ENCODE measurements at places on chromosomes 2 and 18.

GRCh38 chr2:240928476-240929363 is 22.6 kb downstream of the CROCC2 start:
- no peak for DNase-seq

DNA sequence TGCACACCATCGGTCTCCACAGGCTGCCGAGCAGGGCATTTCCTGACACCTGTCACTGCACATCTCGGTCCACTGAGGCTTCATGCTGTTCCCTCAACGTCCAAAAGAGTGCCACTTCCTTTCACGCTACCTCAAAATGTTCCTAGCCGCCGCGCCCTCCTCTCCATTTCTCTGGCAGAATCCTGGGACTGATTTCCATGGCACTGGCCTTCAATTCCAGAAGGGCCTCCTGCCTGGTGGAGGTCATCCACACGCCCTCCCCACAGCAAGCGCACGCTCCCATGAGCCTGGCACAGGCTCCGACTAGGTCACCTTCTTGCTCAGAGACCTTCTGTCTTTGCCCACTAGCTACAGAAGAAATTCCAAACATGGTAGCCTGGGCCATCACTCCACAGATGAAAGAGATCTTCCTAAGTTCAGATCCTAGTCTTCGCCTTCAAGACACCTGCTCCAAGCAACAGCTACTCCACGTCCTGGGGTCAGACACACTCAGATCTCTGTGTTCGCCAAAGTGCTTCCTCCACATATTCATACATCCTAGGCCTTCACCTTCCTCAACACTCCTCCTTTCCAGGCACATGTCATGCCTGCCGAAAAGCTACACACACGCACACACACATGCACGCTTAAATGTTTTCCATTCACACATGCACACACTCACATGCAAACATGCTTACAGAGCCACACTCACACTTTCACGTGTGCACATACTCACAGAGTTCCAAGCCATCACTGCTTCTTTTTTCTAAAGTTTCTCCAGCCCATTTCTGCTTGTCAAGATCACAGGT is 94.0 kb downstream of the PXDN start:
- no peak for DNase-seq

DNA sequence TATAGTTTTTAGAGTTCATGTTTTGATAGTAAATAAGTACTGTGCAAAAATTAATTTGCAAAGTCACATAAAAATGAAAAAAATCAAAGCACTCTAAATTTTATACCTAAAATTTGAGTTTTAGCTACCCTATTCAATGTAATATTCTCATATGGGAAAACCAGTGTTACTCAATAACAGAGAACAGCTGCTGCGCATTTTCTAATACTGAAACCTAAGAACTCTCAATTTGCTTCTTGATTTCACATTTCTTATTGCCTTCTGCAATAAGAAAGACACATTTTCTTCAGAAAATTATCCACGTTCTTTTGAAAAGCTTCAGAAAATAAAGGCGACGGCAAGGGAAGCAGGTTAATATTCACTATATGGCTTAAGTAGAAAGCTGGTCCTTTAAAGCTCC is 199.1 kb upstream of the CCDC150 start:
- no peak for DNase-seq

- no peak for DNase-seq
Observed at GRCh38 chr2:39660612-39661236, 5.0 kb upstream of the TMEM178A start.

GRCh38 chr2:203823173-203823572 is 44.4 kb upstream of the CTLA4 start:
- DNase-seq: no peak

GRCh38 chr2:66242099-66242789 is 192.7 kb upstream of the MEIS1 start:
- no peak for DNase-seq

DNA sequence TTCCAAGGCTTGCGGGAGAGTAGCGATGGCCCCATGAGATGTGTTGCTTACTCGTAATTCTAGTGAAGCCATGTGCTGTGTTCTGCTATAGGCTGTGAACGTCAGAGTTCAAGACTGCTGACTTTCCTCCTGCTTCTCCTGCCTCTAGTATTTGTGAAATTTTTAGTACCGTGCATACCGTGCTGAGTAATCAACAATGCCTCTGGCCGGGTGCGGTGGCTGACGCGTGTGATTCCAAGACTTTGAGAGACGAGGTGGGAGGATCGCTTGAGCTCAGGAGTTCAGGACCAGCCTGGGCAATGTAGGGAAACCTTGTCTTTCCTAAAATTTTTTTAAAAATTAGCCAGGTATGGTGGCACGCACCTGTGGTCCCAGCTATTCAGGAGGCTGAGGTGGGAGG is 59.9 kb upstream of the B3GNT7 start:
- DNase-seq: no peak

DNA sequence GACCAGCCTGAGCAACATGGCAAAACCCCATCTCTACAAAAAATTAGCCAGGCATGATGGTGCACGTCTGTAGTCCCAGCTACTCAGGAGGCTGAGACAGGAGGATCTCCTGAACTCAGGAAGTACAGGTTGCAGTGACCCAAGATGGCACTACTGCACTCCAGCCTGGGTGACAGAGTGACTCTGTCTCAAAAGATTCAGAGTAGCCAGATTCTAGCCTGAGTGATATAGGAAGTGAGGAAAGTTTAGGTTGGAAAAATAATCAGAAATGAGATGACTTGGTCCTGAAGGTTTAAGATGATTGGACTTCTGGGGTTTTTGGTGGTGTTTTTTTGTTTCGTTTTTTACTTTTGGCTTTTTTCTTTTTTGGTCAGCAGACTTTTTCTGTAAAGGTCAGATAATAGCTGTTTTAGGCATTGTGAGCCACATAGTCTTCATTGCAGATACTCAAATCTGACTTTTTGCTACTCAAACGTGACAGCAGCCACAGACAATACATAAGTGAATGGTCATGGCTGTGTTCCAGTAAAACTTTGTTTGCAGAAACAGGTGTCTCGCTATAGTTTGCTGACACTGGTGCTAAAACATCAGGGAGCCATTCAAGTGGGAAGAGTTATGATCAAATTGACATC is 104.1 kb upstream of the UBXN4 start:
- no peak for DNase-seq
